CD4-positive, alpha-beta T cell treated with Interleukin-2 at 100 ng/mL for 4 hours (primary cell): ENCODE measurements at places on chromosomes 2 and 18.
A peak's percentile ranks its signal among the peaks of the same experiment; 100 is the strongest.

- DNase-seq: no peak
Observed at GRCh38 chr2:11625671-11626070, 44.3 kb downstream of the NTSR2 start.

DNA sequence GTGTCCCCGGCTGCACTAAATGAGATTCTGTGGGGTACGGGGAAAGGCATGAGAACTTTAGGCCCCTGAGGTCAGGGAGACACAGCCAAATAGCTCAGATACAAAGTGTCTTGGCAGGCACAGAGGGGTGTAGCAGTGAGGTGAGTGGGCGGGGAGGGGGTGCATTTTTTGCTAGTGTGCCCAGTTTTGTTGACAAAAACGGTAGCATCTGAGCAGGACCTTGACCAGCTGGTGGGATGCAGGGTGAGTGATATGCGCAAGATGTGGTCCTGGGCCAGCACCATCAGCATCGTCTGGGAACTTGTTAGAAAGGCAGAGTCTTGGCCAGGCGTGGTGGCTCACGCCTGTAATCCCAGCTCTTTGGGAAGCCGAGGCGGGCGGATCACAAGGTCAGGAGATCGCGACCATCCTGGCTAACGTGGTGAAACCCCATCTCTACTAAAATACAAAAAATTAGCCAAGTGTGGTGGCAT is 127.3 kb upstream of the LGALSL start:
- no peak for DNase-seq

- DNase-seq: no peak
Observed at GRCh38 chr2:44555700-44556099, 194.0 kb downstream of the CAMKMT start.

DNA sequence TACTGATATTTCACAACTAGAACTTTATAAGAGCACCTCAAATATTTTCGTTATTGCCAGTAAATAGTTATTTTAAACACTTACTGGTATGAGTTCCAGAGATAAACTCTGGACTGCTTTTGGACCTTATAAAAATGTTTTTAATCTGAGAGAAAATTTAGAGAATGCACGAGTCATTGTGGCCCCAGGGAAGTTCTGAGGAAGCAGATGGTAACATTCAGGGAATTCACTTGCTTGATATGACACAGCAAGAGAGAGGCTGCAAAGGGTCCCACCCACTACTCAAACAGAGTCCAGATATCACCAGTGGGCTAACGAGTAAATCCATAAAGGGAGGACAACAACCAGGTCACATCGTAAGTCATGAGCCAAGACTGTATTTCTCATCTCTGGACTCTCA is 526.8 kb downstream of the TDRD15 start:
- no peak for DNase-seq

GRCh38 chr18:59026831-59027410 is 112.8 kb upstream of the SEC11C start:
- DNase-seq: no peak

GRCh38 chr18:3062798-3063680 is 50.1 kb upstream of the LPIN2 start:
- DNase-seq: peak; percentile 84
